H4 (cell line): ENCODE measurements at places on chromosomes 2 and 18. TPM values are rescaled to one million over a fixed set of nuclear protein-coding genes. Genes with fewer than 3 reads are reported as not detected.

DNA sequence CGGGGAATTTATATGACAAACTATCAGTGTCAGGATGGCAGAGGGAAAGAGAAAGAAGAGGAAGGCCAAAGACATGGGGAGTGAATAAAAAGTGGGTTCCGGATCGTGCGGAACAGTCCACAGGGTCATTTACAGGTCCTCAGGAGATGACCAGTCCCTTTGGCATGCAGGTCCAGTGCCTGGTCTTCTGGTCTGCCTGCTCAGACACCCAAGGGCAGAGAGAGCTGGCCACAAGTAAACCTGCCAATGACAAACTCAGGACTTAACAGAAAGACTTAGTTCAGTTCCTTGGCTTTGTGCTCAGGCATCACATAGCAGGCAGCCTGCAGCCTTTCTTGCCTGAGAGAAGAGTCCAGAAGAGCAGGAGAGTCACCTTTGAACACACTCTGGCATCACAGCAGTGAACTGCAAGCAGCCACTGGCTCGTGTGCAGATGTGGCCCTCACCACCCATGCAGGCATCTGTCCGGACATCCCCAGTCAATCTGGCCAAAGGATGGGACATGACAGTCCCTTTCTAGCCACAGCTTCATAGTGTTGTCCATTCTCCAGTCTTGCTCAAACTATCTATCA, 14.0 kb downstream of the TMEM127 start:
- DNase-seq, result peak; percentile 92

DNA sequence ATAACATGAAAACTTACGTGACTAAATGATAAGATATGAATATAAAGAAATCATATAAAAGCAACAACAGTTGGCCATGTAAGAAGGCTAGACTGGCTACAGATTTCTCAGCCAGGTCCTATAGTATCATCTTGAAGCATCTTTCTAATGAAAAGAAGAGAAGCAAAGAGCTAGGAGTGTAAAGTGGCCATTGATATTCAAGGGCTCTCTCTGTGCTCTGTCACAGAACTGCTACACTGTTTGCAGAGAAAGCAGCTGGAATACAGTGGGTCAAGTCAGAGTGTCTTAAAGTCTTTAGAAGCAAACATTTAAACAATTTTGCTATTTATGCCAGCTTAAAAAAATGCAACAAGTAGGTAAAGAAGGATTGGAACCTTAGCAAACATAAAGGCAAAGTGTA, 118.8 kb downstream of the SCN9A start:
- no peak for DNase-seq

DNA sequence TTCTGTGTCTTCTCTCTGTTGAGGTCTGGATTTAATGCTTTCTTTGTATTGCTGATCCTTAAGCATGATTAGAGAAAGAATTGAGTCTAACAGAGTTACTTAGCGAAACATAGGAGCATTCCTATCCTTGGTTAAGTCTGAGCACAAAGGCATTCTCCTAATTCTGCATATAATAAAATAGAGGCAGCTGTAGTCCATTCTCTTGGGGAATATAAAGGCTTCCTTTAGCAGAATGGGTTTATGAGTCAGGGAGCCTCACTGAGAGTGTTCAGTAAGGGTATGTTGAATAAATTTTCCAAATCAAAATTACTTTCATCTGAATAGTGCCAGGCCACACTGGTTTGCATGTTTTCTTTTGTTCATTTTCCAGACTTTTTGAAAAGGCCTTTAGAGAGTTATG, 101.5 kb downstream of the GALNT1 start:
- no peak for DNase-seq

GRCh38 chr18:63299837-63300745, 19.5 kb downstream of the BCL2 start:
- no peak for DNase-seq

DNA sequence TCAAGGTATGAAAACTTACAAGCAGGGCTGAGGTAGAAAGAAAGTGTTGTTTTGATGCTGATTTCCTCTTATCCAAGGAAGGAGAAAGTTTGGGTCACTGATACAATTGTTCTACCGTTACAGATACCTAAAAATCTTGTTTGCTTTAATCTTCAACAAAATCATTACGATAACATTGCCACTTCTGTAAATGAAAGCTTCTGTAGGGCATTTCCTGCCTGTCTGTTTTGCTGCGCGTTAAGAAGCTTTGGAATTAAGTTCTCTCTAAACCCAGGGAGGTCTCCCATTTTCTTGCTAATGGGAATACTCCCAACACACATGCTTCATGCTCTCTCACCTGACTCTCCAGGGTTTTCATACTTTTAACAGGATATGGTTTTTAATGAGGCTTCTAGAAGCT, 258.5 kb downstream of the PTGR3 start:
- no peak for DNase-seq

GRCh38 chr2:210917465-210917864, 361.1 kb downstream of the CPS1 start:
- no peak for DNase-seq

DNA sequence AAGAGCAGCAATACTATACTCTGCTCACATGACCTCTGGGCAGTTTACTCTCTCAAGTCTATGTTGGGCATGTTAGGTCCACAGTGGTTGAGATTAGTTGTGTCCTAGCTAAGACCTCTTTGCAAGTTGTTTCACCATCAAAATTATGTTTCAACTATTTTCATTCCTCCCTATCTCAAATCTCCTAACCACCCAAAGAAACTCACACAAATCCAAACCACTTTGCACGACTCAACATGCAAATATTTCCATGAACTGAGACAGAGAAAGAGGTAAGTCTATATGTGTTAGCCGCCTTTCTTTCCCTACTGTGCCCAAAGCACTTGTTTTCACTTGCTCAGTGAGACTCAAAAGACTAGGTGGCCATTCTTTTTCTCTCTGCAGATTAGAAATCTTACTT, 546.8 kb downstream of the TNS1 start:
- DNase-seq, result no peak

DNA sequence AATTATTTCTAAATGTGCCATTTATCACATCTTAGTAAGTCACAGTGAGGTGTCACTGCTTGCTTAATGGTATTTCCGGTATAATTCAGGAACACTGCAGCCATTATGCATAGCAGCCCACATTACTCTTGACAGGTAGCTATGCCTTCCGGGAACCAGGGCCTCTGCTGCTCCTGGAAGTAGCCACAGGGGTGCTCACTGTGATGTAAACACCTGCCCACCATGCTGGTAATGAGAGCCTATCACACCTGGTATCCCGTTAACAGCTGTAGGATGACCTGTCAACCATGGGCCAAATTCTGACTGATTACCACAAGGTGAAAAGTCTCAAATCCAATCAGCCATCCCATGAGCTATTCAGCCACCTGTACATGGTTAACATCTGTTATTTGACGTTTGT, 647.0 kb upstream of the NXPH2 start:
- no peak for DNase-seq

GRCh38 chr2:239149501-239149900, 251.3 kb downstream of the HDAC4 start:
- DNase-seq, result no peak

GRCh38 chr2:52454962-52455361, 1312.6 kb upstream of the CHAC2 start:
- no peak for DNase-seq

DNA sequence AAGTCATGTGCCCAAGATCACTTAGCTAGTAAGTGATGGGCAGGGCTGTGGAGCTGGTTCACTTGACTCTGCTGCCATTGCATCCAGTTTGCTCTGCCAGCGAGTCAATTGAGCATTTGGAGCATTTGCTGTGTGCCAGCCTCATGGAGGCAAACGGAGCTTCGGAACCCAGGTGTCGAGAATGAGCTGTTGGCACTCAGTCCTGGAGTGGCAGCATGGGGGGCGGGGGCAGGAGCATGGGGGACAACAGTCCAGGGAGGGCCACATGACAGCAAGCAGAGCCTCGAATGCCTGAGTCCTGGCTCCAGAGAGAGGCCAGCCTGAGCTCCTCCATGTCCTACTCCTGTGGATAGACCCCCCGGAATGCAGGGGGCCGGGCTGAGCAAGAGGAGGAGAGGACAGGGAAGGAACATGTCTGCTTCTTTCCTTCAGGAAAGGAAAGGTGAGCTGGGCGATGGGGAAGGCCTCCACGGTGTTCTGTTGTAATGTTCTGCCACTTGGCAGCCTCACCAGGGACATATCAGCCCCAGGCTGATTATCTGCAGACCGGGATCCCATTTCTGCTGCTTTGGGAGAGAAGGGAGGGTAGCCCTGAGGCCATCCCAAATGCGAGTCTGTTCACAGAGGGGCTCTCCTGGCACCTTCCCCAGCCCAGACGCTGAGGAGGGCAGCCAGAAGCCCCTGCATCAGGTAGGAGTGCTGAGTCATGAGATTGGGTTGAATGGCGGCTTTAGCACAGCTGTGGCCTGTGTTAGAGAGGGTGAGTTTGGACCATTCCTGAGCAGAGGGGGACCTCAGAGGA, 59.6 kb downstream of the HPCAL1 start:
- DNase-seq, result no peak

- no peak for DNase-seq
These were observed 67.5 kb downstream of the ACSL3 start for GRCh38 chr2:222928335-222928734.

DNA sequence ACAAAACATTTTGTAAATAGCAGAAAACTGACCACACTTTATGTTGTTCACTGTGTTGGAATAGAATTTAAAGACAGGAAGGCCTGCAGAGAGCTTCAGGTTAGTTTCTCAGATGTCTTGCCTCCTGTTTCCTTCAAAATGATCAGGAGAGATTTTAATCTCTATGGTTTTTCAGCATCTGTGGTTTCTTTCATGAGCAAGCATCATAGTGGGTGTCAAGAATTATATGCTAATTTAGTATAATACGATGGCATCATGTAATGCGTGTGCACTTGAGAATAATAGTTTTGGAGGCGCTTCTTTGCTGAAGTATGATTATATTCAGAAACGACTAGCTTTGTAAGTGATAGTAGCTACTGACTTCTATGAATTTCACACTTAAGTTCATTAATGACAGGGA, 149.9 kb downstream of the PLCL1 start:
- no peak for DNase-seq

DNA sequence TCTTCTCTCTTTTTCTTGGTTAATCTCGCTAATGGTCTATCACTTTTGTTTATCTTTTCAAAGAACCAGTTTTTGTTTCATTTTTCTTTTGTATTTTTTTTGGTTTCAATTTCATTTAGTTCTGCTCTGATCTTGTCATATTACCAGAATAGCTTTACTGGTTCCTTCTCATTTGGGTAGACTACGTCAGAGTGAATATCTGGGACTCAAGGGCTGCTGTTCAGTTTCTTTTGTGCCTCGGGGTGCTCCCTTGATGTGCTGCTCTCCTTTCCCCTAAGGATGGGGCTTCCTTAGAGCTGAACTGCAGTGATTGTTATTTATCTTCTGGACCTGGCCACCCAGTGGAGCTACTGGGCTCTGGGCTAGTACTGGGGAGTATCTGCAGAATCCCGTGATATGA, 29.4 kb upstream of the IL1RN start:
- DNase-seq, result no peak

DNA sequence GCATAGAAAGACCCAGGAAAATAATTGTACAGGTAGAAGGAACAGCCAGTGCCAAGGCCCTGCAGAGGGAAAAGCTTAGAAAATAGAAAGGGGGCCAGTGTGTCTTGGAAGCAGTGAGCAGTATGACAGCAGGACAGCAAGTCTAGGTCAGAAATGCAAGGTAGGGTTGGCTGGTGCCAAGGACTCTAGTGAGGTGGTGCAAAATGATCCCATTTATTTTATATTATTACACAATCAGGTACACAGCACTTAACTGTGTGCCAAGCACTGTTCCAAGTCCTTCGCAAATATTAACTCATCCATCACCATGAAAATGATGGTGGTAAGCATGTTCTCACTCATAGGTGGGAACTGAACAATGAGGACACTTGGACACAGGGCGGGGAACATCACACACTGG, 100.0 kb downstream of the AQP4 start:
- no peak for DNase-seq

GRCh38 chr2:78383576-78383975, 641.9 kb upstream of the REG3G start:
- no peak for DNase-seq

GRCh38 chr18:59419386-59419785, 60.3 kb upstream of the LMAN1 start:
- peak; percentile 33 for DNase-seq

DNA sequence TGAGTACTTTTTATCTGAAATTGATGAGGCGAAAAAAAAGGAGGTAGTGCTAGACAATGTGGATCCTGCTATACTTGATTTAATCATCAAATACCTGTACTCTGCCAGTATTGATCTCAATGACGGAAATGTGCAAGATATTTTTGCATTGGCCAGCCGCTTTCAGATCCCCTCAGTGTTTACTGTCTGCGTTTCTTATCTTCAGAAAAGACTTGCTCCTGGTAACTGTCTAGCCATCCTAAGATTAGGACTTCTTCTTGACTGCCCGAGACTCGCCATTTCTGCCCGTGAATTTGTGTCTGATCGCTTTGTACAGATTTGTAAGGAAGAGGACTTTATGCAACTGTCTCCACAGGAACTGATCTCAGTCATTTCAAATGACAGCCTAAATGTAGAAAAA, 453 bp downstream of the KLHL41 start:
- DNase-seq, result no peak

- peak; percentile 95 for DNase-seq
These were observed 35.3 kb downstream of the LRRFIP1 start for GRCh38 chr2:237662671-237663093.

GRCh38 chr2:105999211-105999989, 194.7 kb downstream of the UXS1 start:
- DNase-seq, result no peak

DNA sequence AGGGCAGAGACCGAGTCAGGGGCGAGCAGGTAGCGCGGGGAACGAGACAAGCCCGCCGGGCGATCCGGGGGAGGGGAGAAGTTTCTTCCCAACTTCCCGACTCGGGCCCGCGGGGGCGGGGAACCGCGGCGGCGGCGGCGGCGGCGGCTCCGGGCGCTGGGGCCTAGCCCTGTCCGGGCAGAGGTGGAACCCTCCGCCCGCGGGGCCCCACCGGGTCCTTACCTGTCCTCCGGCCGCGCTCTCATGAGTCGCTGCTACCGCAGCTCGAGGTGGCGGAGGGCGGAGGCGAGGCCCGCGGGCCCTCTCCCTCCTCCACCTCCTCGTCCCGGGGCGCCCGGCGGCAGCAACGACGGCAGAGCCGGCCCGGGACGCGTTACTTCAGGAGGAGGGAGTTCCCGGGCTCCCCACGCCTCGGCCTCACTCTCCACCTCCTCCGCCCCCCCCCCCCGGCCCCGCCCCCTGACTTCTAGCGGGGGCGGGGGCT, at the start of gene YES1:
Gene YES1 (minus strand): TSS at position 351 of the 484 bp plus-strand sequence. CDS start 55,415 bp downstream, outside the sequence.
- peak; percentile 53 for DNase-seq

Gene PER2
- total RNA-seq, result 3.9 and 4.6 TPM in 2 replicates

Gene TEKT4
- total RNA-seq, result not detected in 2 replicates

Gene KCNS3
- total RNA-seq, result 4.7 and 5.4 TPM in 2 replicates

Gene RGPD4
- total RNA-seq, result not detected in 2 replicates

Gene ARHGEF4
- total RNA-seq, result 1.2 and 1.4 TPM in 2 replicates

Gene FAM237A
- not detected in 2 replicates for total RNA-seq

Gene PRKAG3
- total RNA-seq, result not detected in 2 replicates

Gene LYG2
- not detected in 2 replicates for total RNA-seq

Gene STPG4
- not detected in 2 replicates for total RNA-seq
